ENCODE measurements at places on chromosomes 13 and 19.

- DNase-seq, result no peak
Observed at GRCh38 chr13:112781881-112782361, 92.1 kb downstream of the ATP11A start.

GRCh38 chr13:51057906-51058305 lies 53.2 kb downstream of the C13orf42 start:
- DNase-seq, result no peak

DNA sequence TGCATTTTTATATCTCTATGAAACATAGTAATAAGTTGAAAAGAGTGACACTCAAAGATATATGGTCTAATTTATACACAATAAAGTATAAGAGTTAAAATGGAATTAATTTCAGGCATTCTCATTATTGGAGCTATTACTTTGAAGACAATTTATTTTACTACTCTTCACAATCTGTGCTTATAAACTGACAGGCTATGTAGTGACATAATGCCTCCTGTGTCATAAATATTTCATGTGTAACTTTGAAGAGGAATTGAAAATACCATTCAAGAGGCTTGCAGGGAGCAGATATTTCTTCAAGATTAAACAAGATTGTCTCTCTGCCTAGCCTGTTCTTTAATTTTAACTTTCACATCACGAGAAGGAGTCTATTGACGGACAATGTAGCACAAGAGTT lies 1881.5 kb upstream of the PCDH20 start:
- DNase-seq, result no peak

GRCh38 chr19:33175886-33176669 lies 18.1 kb upstream of the LRP3 start:
- DNase-seq, result no peak

DNA sequence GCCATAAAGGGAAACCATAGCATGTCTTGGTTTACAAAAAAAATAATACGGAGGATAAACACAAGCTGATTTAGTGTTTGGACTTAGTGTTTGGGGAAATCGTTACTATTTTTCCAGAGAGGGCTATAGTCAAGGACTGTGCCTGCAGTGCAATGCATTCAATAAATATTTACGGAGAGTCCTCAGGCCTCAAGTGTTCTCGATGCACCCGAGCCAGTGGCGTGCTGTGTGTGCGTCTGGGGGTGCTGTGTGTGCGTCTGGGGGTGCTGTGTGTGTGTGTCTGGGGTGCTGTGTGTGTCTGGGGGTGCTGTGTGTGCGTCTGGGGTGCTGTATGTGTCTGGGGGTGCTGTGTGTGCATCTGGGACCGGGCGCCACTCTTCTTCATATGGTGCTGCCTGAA lies 71.7 kb upstream of the GTF3A start:
- DNase-seq, result no peak

DNA sequence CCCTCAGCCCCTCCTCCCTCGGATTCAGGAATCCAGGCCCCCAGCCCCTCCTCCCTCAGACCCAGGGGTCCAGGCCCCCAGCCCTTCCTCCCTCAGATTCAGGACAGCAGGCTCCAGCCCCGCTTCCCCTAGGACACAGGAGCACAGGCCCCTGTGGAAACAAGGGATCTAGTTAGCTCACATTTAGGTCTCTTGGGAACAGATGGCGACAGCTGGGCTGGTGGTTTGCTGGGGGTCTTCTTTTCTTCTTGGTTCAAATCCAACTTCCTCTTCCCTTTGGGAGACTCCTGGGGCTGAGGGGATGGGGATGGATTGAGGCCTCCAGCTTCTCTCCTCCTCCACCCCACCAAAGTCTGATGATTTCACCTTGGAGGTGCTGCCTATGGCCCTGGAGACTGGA lies 19.6 kb downstream of the ZNF575 start:
- no peak for DNase-seq

GRCh38 chr19:45769821-45770191 lies 754 bp upstream of the SIX5 start:
- DNase-seq, result peak; percentile 57

- no peak for DNase-seq
Observed at GRCh38 chr19:29260477-29261317, 47.7 kb upstream of the UQCRFS1 start.

DNA sequence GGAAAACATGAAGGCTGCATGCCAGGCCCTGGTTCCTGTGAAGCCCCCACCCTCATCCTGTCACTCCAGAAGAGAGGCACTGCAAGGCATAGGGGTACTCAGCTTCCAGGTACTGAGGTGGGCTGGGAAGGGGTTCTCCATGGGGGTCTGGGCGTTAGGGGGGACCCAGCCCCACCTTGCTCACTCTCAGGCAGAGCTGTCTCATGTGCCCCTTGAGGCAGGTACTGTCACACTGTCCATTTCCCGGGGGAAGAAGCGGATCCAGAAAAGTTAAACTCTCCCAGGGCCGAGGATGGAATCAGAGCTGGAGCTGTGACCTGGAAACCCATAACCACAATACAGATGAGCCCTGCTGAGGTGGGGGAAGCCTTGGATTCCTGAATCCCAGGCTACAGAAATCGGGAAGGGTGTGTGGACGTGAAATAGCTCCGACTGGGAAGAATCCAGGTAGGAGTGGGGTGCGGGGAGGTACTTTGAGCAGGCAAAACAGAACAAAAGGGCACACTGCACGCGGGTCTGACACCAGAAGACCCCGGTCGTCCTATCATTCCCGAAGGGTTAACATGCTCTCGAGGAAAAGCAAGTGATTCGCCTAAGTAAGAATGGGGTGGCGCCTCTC lies 540 bp upstream of the USE1 start:
- DNase-seq, result no peak

DNA sequence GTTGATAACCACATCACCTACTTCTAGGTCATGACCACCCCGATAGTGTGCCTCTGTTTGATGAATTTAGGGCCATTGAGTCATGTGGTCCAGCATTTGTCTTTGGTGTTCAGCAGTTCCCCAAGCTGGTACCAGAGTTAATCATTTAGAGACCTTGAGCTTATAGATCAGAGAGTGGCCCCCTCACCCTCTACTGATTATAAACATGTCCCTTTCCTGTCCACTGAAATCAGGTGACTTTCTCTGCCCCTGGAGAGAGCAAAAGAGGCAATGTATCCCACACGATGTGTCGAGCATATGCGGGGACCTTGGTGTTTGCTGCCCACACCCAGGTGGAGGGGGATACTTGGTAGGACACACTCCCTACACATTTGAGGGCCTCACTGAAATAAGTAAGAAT lies 46.3 kb downstream of the C13orf42 start:
- DNase-seq, result no peak

DNA sequence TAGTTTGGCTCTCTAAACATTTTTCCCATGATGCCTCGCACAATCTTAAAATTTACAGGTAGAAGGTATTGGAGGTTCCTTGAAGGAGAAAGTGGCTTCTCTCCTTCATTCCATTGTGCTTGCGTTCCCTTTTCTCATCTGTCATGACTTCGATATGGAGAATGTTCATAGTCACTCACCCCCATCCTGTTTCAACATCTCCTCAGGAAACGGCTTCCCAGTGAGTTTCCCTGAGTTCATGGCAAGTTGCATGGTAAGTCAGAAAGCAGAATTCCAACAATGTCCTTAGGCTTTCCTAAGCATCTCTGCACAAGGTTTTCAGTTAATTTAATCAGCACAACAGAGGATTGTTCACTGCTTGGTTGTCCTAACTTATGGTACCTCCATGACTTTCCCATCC lies 581.8 kb upstream of the SLITRK5 start:
- no peak for DNase-seq

GRCh38 chr13:75197803-75198202 lies 284.2 kb downstream of the TBC1D4 start:
- no peak for DNase-seq

GRCh38 chr19:8396563-8397203 lies 6.5 kb downstream of the RAB11B start:
- peak; percentile 87 for DNase-seq

Measured in CD8-positive, alpha-beta memory T cell (primary cell).